ENCODE measurements at places on chromosomes 4 and X. TPM values are rescaled to one million over a fixed set of nuclear protein-coding genes. Genes with fewer than 3 reads are reported as not detected.

- peak overlapping the region; percentile 94 for H3K27ac ChIP-seq
- no peaks in the 10 kb centered on the region for H3K27me3 ChIP-seq
- H3K4me1 ChIP-seq = peaks cover 14% of the 10 kb centered on the region
- peak overlapping the region; percentile 83 for H3K4me3 ChIP-seq
Observed at GRCh38 chr4:155759372-155760252, 791 bp downstream of the GUCY1B1 start.

GRCh38 chr4:8435656-8436121 is 4.8 kb downstream of the ACOX3 start:
- H3K4me1 ChIP-seq = peaks cover 66% of the 10 kb centered on the region
- H3K36me3 ChIP-seq = no peaks in the 10 kb centered on the region
- no peaks in the 10 kb centered on the region for H3K27me3 ChIP-seq
- H3K27ac ChIP-seq = peak overlapping the region; percentile 56

GRCh38 chr4:119744580-119744979 is 116.0 kb upstream of the PDE5A start:
- no peaks in the 10 kb centered on the region for H3K4me1 ChIP-seq
- H3K36me3 ChIP-seq = no peaks in the 10 kb centered on the region
- H3K4me3 ChIP-seq = no peak overlapping the region
- no peak overlapping the region for H3K27ac ChIP-seq
- H3K27me3 ChIP-seq = no peaks in the 10 kb centered on the region

DNA sequence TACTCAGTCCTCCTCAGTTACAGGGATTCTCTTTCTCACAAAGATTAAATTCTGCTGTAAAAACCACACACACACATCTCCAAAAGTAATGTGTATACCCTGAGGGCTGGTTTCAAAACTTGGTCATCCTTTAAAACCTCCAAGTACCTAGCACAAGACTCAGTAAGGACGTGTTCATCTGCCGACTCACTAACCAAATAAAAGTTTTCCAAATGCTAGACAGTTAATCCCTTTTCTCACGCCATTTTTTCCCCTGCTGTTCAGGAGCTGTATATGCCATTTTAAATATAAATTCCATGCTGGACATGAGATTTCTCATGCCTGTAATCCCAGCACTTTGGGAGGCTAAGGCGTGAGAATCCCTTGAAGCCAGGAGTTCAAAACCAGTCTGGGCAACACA is 3.9 kb upstream of the SAT1 start:
- H3K27ac ChIP-seq = no peak overlapping the region
- no peak for DNase-seq
- no peak overlapping the region for H3K4me3 ChIP-seq
- no peaks in the 10 kb centered on the region for H3K36me3 ChIP-seq
- H3K27me3 ChIP-seq = no peaks in the 10 kb centered on the region
- no peaks in the 10 kb centered on the region for H3K4me1 ChIP-seq

Gene WDR17
- 2.0 TPM for total RNA-seq

DNA sequence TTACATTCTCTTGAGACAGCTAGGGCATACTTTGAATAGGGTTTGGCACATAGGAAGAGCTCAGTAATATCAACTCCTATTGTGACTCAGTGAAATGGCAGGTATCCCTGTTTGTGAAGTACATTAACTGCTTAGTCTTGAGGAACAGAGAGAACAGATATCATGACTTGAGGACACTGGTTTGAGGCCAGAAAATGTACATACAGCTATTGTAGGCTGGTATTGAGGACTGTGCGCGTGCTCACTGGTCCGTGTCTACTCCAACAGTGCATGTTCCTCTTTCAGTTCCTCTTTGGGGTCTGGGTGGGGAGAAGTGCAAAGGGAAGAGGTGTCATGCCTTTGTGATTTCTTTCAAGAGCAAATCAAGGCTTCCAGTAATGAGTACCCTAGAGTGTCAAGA is 34.6 kb upstream of the TBC1D9 start:
- no peaks in the 10 kb centered on the region for H3K36me3 ChIP-seq
- no peaks in the 10 kb centered on the region for H3K27me3 ChIP-seq
- DNase-seq = no peak
- peaks cover 4% of the 10 kb centered on the region for H3K4me1 ChIP-seq
- H3K27ac ChIP-seq = no peak overlapping the region

Gene MAP3K15
- 0.25 TPM for total RNA-seq

- H3K4me1 ChIP-seq = no peaks in the 10 kb centered on the region
- H3K36me3 ChIP-seq = no peaks in the 10 kb centered on the region
- H3K27ac ChIP-seq = no peak overlapping the region
- no peaks in the 10 kb centered on the region for H3K27me3 ChIP-seq
Observed at GRCh38 chr4:67576059-67576466, 17.5 kb downstream of the STAP1 start.

- H3K27ac ChIP-seq = no peak overlapping the region
- peaks cover 2% of the 10 kb centered on the region for H3K4me1 ChIP-seq
- DNase-seq = no peak
- H3K4me3 ChIP-seq = no peak overlapping the region
- no peaks in the 10 kb centered on the region for H3K36me3 ChIP-seq
- no peaks in the 10 kb centered on the region for H3K27me3 ChIP-seq
Observed at GRCh38 chr4:120926358-120927025, 4.0 kb upstream of the PRDM5 start.

Gene LRAT
- total RNA-seq = not detected

DNA sequence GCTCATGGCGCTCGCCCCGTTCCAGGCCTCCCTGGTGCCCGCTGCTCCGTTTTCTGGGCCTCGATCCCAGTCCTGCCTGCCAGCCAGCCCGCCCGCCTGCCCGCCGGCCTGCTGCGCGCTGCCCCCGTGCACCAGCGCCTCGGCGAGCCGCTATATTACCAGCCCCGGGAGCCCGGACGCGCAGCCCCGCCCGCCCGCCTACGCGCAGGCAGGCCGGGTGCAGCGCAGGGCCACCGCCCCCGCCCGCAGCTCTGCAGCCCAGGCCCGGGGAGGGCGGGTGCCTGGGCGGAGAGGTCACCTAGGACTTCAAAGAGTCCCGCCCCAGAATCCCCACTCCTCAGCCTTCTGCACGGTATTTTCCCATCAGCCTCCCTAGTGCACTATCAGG is at the start of gene MAOB:
Gene MAOB (minus strand): TSS at position 157 of the 388 bp plus-strand sequence. CDS start 151 bp downstream, at position 6.
- H3K36me3 ChIP-seq = no peaks in the 10 kb centered on the region
- DNase-seq = no peak
- H3K4me3 ChIP-seq = peak within 1 kb of the TSS; percentile 54
- H3K27me3 ChIP-seq = no peaks in the 10 kb centered on the region
- peak within 1 kb of the TSS; percentile 17 for H3K27ac ChIP-seq
- no peaks in the 10 kb centered on the region for H3K4me1 ChIP-seq

DNA sequence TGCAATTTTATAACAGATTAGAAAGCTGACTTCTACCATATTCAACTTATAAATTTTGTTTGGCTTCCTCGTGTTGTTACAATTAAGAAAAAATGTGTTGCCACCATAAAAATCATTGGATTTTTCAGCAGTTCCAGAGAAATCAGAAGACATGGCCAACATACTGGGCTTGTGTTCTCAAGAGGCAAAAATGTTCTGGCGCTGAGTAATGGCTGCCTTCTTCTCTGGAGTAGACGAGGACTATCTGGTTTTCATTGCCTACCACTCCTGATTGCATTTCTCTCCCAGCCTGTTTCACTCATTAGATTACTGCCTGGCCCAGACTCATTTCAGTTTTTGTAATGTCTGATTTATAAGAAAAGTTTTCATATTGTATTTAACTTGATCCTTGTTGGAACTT is 122.3 kb downstream of the ARHGAP10 start:
- H3K27ac ChIP-seq = peak overlapping the region; percentile 38
- peaks cover 36% of the 10 kb centered on the region for H3K4me1 ChIP-seq
- no peak for DNase-seq
- no peak overlapping the region for H3K4me3 ChIP-seq

- no peaks in the 10 kb centered on the region for H3K4me1 ChIP-seq
- no peak overlapping the region for H3K27ac ChIP-seq
- no peak for DNase-seq
- H3K27me3 ChIP-seq = no peaks in the 10 kb centered on the region
- no peak overlapping the region for H3K4me3 ChIP-seq
- H3K36me3 ChIP-seq = no peaks in the 10 kb centered on the region
Observed at GRCh38 chr4:176453079-176453478, 133.3 kb downstream of the SPCS3 start.

Gene DDIT4L
- total RNA-seq = 5.4 TPM

Gene POU3F4
- total RNA-seq = not detected

DNA sequence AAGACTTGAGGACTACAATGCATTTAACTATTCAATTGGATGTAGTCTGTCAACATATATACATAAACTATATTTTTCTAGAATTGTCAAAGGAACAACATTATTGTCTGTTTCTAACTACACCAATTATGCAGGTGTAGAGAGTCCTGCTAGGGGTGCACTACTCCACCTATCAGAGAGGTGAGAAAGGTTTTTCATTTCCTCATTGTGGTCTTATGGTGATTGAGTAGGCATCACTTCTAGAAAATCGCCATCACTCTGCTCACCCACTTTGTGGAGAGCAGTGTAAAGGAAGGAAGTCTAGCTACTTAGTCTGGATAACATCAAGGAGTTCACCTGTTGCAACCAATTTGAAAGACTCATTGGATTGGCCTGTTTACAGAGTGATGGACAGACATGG is 4.4 kb upstream of the ADH1C start:
- no peak for DNase-seq
- H3K27ac ChIP-seq = no peak overlapping the region

Gene FAT1
- 47.1 TPM for total RNA-seq

GRCh38 chrX:40097141-40097503 is 636 bp downstream of the BCOR start:
- peak overlapping the region; percentile 79 for H3K27ac ChIP-seq
- H3K27me3 ChIP-seq = peaks cover 10% of the 10 kb centered on the region
- peaks cover 17% of the 10 kb centered on the region for H3K4me1 ChIP-seq
- no peaks in the 10 kb centered on the region for H3K36me3 ChIP-seq
- DNase-seq = no peak

Gene UGT2B10
- total RNA-seq = not detected

- no peak overlapping the region for H3K4me3 ChIP-seq
- H3K36me3 ChIP-seq = no peaks in the 10 kb centered on the region
- DNase-seq = no peak
Observed at GRCh38 chr4:105936901-105937300, 41.6 kb downstream of the NPNT start.

Gene CENPE
- total RNA-seq = 2.2 TPM

Gene SHROOM4
- 10.1 TPM for total RNA-seq

GRCh38 chr4:186104114-186104889 is at the start of gene FAM149A:
Gene FAM149A, plus strand, starts transcription at chr4:186104704.
- peak within 1 kb of the TSS; percentile 74 for H3K27ac ChIP-seq
- H3K36me3 ChIP-seq = no peaks in the 10 kb centered on the region
- H3K27me3 ChIP-seq = no peaks in the 10 kb centered on the region
- DNase-seq = no peak

DNA sequence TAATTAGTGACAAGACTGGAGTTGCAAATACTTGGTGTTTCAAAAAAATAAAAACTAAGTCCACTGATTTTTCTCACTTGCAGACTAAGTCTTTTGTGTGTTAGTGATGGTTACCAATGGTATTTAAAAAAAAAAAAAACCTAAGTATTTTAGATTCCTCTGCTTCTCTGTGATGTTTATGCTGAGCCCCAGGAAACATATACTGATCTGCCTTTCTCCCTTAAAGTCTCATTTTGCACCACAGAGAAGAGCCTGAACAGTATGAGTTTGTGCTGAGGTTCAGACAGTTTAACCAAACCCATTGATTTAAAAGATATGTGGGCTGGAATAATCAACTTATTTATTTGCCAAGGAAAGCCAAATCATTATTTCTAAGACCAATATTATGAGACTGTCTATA is 1305.0 kb downstream of the PCDH18 start:
- H3K36me3 ChIP-seq = no peaks in the 10 kb centered on the region
- no peaks in the 10 kb centered on the region for H3K27me3 ChIP-seq
- H3K4me1 ChIP-seq = no peaks in the 10 kb centered on the region
- no peak overlapping the region for H3K27ac ChIP-seq
- no peak overlapping the region for H3K4me3 ChIP-seq
- no peak for DNase-seq

- no peaks in the 10 kb centered on the region for H3K4me1 ChIP-seq
- DNase-seq = no peak
- no peaks in the 10 kb centered on the region for H3K27me3 ChIP-seq
Observed at GRCh38 chr4:182697094-182697493, 220.1 kb downstream of the DCTD start.

Data from vagina (tissue), 2 donors.